ENCODE measurements at places on chromosomes 11 and 22. TPM values are rescaled to one million over a fixed set of nuclear protein-coding genes. Genes with fewer than 3 reads are reported as not detected.
A peak's percentile ranks its signal among the peaks of the same experiment; 100 is the strongest.

Gene SPTBN2
- total RNA-seq = 1.3 TPM

DNA sequence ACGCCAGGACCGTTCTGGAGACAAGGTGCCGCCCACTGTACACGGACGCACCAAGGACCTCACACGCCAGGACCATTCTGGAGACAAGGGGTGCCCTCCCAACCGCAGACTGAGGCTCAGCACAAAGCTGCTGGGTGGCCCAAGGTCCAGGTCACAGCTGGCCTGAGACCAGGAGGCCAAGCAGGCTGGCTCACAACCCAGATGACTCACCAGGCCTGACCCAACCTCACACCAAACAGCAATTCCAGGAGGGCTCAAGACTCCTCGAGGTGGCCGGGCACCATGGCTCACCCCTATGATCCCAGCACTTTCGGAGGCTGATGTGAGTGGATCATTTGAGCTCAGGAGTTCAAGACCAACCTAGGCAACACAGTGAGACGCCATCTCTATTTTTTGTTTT, 14.8 kb downstream of the BRD1 start:
- DNase-seq = no peak

DNA sequence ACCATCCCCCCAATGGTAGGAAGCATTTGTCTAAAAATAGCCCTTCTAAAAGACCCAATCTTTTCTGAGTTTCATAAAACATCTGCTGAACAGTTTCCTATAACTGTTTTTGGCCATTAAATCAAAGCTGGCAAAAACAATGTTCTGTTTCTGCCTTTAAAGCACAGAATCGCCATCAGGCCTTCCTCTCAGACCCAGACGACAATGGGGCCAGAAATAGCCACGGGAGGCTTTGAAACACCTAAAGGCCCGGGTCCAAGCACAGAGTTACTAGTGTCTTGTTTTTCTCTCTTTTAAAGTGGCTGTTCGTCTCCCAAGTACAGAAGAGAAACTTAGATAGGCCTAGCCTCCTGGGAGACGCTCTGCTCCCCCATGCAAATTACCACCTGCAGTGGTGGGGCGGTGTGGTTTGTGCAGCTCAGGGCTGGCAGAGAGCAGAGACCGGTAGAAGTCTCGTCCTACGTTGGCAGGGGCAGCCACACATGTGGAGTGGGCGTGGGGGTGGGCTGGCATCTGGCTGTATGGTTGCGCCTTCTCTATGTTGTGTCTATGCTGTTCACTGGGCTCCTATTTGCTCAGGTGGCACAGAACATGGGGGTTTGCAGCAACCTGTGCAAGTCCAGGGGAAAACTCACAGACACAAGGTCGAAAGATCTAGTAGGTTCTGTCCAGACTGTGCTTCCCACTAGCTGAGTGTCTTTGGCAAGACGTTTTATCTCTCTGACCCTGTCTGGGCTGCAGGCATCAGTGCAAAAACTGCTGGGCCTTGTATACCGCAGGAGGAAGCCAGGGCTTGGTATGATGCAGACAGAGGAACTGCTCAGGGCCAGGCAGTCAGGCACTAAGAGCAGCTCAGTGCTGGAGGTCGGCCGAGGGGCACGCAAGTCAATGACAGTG, 23.6 kb upstream of the ETS1 start:
- DNase-seq = peak; percentile 63

- DNase-seq = no peak
Measured at GRCh38 chr11:115168229-115168671, 336.0 kb downstream of the CADM1 start.

DNA sequence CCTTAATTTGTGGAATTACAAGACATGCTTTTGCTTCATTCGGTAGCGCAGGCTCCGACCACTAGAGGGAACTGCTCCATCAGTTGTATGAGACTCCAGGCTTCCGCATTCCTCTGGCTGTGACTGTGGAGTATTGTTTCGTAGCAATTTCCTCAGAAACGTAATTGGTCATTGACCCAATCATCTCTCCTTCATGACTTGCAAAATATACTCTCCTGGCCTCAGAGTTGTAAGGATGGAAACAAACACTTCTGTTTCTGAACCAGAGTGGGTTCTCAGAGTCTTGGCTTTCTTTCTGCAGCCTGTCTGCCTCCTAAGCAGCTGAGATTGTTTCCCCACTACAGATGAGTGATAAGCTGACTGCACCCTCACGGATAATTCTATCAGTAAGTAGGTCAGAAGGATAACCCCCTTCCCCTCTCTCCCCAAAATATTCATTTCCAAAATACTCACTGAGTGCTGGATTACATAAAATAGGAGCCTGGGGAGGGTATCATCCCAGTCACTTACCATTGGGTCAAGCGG, 146.8 kb upstream of the ZC3H12C start:
- DNase-seq = peak; percentile 60

- no peak for DNase-seq
Measured at GRCh38 chr11:69018924-69019323, 5.9 kb upstream of the MRGPRF start.

DNA sequence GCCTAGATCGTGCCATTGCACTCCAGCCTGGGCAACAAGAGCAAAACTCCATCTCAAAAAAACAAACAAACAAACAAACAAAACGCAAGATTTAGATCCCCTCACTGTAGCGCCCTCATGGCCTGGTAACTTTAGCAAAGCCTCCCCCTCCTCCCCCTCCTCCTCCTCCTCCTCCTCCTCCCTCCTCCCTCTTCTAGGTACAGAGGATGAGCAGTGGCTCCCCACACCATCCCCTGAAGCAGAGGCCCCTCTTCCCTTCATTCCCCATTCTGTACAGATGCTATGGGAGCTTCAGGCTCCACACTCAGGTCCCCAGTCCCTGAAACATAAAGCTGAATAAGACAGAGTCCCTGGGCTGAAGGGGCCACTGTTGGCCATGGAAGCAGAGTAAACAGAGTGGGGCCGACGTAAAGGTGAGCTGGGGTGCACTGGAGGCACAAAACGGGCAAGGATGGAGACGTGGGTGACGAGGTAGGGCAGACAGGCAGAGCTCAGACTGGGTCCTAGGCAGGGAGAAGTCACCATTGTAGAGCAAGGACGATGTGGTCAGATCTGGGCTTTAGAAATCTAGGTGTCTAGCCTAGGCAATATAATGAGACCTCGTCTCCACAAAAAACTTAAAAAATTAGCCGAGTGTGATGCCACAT, 19.4 kb upstream of the NFAM1 start:
- DNase-seq = no peak

Gene GAS2L1
- 9.3 TPM for total RNA-seq

- DNase-seq = no peak
Measured at GRCh38 chr22:28155808-28156207, 236.8 kb upstream of the PITPNB start.

DNA sequence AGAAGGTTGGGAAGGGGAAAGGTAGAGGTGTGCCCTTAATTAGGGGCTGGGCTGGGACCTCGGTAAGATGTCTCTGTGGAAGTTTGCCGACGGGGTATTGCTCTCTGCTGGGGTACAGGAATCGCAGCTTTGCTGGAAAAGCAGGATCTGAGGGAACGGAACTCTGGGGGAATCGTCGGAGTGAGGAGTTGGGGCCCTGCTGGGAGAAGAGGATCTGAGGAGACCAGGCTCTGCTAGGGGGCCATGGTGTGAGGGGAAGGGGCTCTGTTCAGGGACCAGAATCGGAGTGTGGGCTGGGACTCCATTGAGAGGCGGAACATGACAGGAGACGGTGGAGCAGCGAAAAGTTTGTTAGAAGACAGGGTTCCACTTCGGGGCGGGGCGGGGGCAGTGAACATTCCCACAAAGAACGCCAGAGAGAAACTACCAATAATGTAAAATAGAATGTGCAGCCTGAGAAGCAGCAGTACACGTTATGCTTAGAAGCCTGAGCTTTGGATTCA, 456 bp downstream of the AAMDC start:
- DNase-seq = peak; percentile 41

GRCh38 chr11:128835741-128836430, 31.2 kb downstream of the KCNJ1 start:
- DNase-seq = no peak
